ENCODE measurements at places on chromosomes 6 and 20. TPM values are rescaled to one million over a fixed set of nuclear protein-coding genes. Genes with fewer than 3 reads are reported as not detected.

The RNF182 gene
- 3.0 TPM for polyA plus RNA-seq

- peak; percentile 62 for DNase-seq
Observed at GRCh38 chr20:47950124-47950912, 165.0 kb upstream of the SULF2 start.

GRCh38 chr6:42012501-42013133 lies 37.7 kb upstream of the TAF8 start:
- DNase-seq, result no peak

The NHLRC1 gene
- 2.3 TPM for polyA plus RNA-seq

GRCh38 chr6:3319610-3320200 lies 61.0 kb downstream of the PSMG4 start:
- no peak for DNase-seq

GRCh38 chr6:145668844-145669243 lies 66.5 kb downstream of the EPM2A start:
- no peak for DNase-seq
